Stimulated activated CD8-positive, alpha-beta memory T cell treated with anti-CD3 and anti-CD28 coated beads, Interleukin-4, amount 100 ng/mL, for 24 hours (primary cell): ENCODE measurements at places on chromosomes 12 and 14.

- no peak for DNase-seq
Observed at GRCh38 chr14:30972882-30973582, 52.4 kb upstream of the AP4S1 start.

DNA sequence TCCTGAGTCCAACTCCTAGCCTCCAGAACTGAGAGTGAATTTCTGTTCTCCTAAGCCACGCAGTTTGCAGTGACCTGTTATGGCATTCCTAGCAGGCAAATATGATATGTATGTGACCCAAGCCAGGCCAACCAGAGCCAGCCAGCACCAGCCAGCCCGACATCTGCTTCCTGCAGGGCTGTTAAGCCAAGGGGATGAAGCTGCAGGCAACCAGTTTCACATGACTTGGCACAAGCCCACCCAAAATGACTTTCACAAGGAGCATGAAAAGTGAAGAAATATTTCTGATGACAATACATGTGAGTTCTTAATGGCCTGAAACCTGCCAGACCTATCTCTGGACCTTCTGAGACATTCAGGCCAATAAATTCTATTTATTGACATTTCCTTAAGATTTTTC lies 68.1 kb downstream of the ITPK1 start:
- no peak for DNase-seq

DNA sequence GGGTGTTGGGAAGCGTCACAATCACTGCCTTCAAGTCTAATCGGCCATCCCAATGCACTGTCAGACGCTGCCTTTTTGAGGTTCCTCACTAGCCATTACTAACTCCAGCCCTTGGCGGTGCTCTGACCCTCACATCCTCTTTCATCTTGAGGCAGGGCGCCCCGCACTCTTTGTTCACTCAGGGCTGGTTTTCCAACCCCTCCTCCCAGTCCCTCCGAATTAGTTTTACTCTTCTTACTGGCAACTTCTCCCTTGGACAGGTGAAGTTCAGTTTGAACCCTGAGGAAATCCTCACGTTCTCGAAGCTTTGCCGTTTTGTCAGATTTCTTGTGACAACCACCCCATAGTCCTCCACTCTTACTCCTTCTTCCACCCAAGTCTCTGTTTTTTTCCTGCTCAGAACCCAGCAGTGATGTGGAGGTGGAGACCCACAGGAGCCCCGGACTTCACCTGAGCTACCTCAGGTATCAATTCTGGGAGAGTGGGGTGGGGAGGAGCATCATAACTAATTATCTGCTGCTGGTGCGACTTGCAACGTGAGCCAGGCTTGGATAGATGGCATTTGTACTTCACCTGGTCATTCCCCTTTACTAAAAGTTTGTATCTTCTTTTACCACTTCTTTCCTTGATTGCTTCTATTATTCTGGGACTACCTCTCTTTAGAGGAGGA lies 757 bp downstream of the ZC3H10 start:
- DNase-seq: no peak

DNA sequence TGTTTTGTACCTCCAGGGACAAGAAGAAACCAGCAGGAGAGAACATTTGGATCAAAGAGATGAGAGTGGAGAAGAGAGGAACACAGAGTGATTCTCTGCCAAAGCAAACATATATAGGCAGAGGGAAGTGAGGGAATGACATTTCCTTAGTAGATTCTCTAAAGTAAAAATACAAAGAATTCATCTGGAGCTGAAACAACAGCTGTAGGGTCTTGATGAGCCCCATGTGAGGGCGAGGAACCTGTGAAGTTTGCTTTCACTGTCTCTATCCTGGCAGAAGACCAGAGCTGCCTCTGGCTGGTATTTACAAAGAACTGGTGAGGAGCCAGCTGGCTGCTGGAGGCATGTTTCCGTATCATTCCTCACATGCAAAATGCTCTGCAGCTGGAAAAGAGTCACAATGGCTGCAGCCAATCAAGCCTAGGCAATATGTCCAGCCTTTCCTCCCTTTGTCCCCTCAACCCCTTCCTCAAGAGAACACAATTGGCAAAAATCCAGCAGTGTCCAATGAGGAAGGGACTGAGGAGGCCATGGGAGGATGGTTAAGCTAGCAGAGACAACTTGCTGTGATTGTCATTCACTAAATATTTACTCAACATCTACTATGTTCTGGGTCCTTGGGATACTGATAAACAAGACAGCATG lies 122.5 kb downstream of the PHLDA1 start:
- no peak for DNase-seq

DNA sequence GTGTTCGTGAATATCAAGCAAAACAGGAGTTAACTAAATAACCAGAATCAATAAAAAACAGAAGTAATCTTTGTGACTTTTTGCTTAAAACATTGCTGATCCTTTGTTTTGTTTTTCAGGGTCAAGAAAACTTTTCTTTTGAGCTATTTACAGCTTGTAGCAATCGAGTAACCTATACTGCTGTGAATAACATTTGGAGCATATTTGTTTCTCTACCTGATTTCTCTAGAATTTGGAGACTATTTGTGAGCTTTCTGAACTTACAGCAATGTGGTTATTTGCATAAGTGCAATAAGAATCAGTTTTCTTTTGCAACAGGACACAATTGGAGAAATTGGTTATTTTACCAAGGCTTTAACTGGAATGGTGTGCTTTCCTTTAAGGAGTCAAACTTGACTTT lies 7.3 kb upstream of the ETNK1 start:
- DNase-seq: no peak

DNA sequence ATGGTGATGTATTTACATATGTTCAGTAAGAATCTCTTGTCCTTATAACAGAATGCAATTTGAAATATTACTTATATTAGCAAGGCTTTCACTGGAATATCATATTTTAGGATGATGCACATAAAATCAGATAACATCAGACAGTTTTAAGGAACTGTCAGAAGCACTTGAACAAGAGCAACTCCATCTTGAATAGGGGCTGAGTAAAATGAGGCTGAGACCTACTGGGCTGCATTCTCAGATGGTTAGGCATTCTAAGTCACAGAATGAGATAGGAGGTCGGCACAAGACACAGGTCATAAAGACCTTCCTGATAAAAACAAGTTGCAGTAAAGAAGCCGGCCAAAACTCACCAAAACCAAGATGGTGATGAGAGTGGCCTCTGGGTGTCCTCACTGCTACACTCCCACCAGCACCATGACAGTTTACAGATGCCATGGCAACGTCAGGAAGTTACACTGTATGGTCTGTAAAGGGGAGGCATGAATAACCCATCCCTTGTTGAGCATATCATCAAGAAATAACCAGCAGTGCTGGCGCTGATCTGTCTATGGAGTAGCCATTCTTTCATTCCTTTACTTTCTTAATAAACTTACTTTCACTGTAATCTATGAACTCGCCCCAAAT lies 27.6 kb upstream of the ETV6 start:
- DNase-seq: no peak

DNA sequence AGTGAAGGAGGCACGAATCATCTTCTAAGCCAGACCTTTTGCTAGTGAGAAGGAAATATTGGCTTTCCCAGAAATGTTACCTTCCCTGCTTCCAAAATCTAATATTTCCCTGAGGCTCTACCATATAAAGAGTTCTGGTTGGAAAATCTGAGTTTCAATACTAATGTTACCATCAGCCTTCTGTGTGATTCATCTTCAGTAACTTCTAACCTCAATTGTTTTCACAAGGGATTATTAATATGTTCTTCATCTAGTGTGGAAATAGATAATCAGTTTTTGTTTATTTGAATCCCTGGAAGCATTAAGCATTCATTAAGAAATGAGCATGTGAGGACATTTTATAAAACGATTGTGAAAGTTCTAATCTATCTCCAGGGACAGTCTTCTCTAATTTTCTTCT lies 720.9 kb downstream of the AACS start:
- DNase-seq: no peak

- DNase-seq: no peak
Observed at GRCh38 chr14:31030469-31030868, 4.3 kb upstream of the STRN3 start.

DNA sequence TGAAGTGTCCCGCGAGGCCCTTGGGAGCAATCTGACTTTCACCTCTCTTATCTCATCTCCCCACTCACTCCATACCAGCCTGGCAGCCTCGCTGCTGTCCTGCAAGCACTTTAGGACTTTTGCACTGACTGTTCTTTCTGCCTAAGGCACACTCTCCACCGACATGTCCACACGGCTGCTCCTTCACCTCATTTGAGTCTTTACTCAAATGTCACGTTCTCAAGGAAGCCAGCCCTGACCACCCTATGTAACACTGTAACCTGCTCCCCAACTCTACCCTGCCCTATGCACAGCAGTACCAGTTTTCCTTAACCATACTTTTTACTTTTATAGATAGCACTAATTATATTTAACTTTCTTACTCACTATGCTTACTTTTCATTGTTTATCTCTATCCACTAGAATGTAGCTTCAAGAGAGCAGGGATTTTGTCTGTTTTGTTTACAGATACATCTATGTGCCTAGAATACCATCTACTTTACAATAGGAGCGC lies 32.0 kb downstream of the PRKD1 start:
- DNase-seq: no peak

- DNase-seq: peak; percentile 59
Observed at GRCh38 chr14:97977651-97978261, 1180.6 kb downstream of the VRK1 start.

DNA sequence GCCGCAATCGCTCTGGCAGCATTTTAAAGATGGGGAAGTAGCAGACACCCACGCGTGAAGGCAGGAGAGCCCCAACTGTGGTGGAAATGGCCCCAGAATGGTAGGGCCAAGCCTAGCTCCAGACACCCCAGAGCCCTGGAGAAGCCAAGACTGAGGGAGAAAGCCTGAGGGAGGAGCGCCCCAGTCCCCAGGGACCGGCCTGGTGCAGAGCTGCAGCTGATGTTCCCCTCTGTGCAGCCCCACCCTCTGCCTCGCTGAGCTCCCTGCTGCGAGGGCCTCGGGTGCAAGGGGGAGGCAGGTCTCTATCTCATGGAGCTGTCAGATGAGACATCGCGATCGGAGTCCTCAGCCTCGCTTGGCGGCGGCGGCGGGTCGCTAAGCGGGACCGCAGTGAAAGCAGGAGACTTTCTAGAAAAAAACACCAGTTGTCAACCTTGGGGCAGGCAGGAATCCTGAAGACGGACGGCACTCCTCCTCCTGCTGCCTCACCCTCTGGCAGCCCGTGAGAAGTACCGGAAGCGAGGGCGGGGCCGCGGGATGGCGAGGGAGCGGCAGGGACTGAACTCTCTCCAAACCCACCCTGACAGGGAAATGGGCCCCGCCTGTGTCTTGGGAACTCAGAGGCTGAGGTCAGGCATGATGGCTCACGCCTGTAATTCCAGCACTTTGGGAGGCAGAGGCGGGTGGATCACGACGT lies 6.0 kb downstream of the GAPDH start:
- DNase-seq: no peak

DNA sequence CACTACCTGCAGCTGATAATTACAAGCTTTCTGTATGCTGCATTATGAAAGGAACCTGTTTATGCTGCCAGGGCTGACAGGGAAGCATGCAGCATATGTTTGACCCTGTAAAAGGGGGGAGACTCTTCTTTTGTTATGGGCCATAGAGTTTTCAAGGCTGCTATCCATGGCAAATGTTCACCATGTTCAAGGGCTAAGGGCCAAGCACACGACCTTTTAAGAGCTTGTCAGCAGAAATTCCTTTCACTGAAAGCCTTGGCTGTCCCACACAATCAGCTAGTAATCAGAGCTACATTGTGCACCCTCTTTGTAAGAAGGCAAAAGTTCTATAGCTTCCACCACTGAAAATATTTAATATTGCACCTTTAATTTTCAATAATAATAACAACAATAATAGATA lies 74.2 kb upstream of the MBIP start:
- no peak for DNase-seq

DNA sequence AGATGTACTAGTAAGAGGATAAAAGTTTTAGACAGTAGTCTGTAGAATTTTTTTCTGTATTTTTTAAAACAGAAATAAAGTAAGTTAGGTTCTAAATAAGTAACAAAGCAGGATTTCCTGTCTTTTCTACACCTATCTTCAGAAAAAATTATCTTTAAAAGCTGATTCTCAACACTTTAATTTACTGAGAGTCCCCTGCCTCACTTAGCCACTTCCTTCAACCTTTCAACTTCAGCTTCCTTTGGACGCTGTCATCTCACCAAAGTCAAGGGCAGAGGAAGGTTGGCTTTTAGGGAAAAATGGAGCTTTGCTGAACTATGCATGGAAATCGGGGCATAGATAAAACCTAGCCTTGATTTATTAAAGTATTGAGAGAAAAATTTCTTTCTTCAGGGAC lies 44.9 kb upstream of the CERS5 start:
- no peak for DNase-seq

GRCh38 chr14:51490205-51490604 lies 161.5 kb upstream of the FRMD6 start:
- no peak for DNase-seq

- no peak for DNase-seq
Observed at GRCh38 chr14:20606190-20606901, 15.2 kb upstream of the RNASE12 start.

GRCh38 chr12:43815416-43815815 lies 9.3 kb upstream of the TWF1 start:
- no peak for DNase-seq

- DNase-seq: no peak
Observed at GRCh38 chr14:70721542-70721941, 79.8 kb downstream of the TTC9 start.

GRCh38 chr12:28443337-28443736 lies 253.1 kb downstream of the CCDC91 start:
- DNase-seq: no peak

- DNase-seq: no peak
Observed at GRCh38 chr12:61923152-61923551, 337.1 kb upstream of the USP15 start.

- no peak for DNase-seq
Observed at GRCh38 chr12:15851045-15851620, 31.1 kb upstream of the STRAP start.

GRCh38 chr12:1469070-1469469 lies 125.3 kb downstream of the FBXL14 start:
- DNase-seq: no peak

GRCh38 chr12:108461058-108461660 lies 53.9 kb upstream of the FICD start:
- DNase-seq: no peak

- DNase-seq: no peak
Observed at GRCh38 chr12:6369916-6370575, 5.3 kb downstream of the SCNN1A start.

DNA sequence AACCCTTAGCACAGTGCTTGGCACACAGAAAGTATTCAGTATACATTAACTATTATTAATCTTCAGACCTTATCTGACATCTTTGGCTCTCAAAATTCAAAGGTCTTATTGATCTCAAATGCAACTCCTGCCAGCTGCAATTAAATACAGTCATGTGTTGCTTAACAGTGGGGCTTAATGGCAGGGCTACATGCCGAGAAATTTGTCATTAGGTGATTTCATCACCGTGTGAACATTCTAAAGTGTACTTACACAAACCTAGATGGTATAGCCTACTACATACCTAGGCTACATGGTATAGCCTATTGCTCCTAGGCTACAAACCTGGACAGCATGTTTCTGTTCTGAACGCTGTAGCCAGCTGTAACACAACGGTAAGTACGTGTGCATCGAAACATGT lies 156.3 kb upstream of the TMCC3 start:
- no peak for DNase-seq

GRCh38 chr14:73293782-73294781 lies 56.8 kb downstream of the PAPLN start:
- DNase-seq: no peak

- DNase-seq: no peak
Observed at GRCh38 chr12:11882301-11883019, 188.3 kb upstream of the BCL2L14 start.
